ENCODE measurements at places on chromosomes 16 and 17.
A peak's percentile ranks its signal among the peaks of the same experiment; 100 is the strongest.

DNA sequence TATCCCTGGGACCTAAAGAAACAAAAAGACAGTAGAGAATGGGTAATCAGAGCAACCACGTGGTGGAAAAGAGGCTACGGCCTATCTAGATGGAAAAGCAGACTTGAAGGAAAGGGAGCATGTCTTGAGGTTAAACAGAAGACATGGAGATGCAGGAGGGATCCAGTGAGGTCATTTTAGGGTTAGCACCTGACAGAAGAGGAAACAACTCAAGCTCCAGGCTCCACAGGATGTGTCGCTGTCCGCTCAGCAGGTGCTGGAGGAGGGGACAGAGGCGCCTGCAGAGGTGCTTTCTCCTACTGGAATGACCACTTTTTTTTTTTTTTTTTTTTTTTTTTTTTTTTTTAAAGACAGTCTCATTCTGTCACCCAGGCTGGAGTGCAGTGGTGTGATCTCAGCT is 47.5 kb upstream of the CLEC3A start:
- DNase-seq = no peak

DNA sequence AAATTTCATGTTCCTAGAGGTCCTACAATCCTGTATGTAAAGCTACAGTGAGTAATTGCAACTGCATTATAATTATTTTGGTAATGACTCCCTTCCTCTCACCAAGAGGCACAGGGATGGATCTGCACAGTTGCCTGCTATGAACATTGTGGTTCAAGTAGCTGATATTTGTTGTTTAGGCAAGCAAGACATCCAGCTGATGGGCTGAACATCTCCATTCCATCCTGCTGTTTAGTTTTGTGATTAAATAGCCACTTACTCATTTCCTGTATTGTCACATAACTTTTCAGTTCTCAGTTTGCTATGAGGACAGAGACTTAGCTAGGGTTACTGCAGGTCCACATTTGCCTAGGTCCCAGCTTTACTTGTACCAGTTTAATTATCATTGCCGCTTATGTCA is 181.2 kb upstream of the TBX2 start:
- DNase-seq = no peak

GRCh38 chr16:23354246-23354645 is 52.1 kb downstream of the SCNN1B start:
- no peak for DNase-seq

DNA sequence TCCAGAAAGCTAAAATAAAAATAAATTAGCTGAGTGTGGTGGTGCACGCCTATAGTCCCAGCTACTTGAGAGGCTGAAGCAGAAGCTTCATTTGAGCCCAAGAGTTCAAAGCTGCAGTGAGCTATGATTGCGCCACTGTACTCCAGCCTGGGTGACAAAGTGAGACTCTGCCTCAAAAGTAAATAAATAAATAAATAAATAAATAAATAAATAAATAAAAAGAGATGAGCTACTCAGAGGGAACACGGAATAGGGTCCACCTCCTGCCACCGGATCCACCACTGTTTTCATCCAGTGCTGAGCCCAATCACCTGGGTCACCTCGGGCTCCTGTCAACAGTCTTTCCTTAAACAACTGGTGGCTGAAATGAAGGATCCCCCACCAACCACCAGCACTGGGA is 6.7 kb upstream of the DPEP3 start:
- DNase-seq = no peak

- peak; percentile 78 for DNase-seq
Observed at GRCh38 chr16:71676236-71676635, 48.3 kb downstream of the PHLPP2 start.

- DNase-seq = no peak
Observed at GRCh38 chr16:13999895-14000425, 71.2 kb upstream of the MRTFB start.

GRCh38 chr17:77315551-77316190 is 174.9 kb downstream of the SEC14L1 start:
- DNase-seq = no peak

DNA sequence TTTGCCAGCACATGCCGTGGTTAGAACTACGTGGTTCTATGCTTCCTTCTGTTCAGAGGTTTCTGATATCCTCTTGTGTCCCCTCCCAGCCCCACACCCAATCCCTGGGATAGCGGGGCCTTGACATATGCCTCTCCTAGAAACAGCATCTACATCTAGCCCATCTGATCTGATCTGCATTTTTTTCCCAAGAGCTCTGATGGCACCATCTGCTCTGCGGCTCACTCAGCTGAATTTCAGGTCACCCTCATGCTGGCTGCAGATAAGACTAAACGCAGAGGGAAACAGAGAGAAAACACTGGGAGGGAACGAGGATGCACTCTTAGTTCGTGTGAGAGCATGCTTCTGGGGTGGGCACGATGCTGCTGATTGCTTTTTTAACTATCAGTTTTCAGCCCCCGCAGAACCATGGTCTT is 10.7 kb downstream of the WIPI1 start:
- no peak for DNase-seq
